Small intestine (tissue), 16 donors: ENCODE measurements at places on chromosomes 16 and 17. TPM values are rescaled to one million over a fixed set of nuclear protein-coding genes. Genes with fewer than 3 reads are reported as not detected.

DNA sequence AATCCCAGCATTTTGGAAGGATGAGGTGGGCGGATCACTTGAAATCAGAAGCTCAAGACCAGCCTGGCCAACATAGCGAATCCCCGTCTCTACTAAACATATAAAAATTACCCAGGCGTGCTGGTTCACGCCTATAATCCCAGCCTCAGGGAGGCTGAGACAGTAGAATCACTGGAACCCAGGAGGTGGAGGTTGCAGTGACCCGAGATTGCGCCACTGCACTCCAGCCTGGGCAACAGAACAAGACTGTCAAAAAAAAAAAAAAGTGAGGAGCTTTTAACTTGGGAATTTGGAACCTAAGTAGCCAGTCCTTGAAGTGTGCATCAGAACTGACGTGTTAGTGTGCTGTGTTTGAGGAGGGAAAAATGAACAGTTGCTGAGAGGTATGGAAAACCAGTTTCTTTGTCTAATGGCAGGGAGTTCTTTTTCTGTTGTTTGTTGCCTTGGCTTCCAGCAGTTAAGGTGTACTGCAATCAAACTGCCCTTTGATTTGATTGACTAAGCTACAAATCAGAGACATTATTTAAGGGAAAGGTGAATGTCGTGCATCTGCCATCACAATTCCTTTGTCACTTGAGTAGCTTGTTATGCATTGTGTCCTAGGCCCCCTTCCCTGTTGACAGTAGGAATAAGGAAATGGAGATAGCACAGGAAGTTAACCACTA lies 8.6 kb upstream of the DUSP14 start:
- H3K27ac ChIP-seq, result no peak overlapping the region
- no peaks in the 10 kb centered on the region for H3K4me1 ChIP-seq
- peaks cover 9% of the 10 kb centered on the region for H3K36me3 ChIP-seq
- H3K4me3 ChIP-seq, result no peak overlapping the region
- no peak for DNase-seq

DNA sequence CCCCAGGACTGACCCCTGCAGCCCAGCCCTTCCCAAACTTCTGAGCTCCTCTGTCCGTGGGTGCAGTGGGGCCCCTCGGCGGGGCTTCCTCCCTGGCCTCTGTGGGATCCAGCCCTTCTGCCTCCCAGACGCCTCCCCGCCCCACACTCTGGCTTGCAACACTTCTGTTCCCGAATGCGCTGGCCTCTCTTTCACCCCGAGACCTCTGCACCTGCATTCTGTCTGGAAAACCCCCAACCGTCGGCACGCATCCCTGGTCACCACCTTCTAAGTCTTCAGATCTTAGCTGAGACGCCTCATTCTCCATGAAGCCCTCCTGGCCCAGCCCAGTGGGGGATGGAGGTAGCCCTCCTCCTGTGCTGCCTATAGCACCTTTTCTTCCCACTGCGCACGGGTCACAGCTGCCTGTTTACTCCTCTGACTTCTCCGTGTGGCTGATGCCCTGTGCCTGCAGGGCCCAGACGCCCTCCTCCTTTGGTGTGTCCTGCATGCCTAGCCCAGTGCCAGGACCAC lies 26.4 kb downstream of the TMEM235 start:
- no peak for DNase-seq
- H3K4me1 ChIP-seq, result no peaks in the 10 kb centered on the region
- no peaks in the 10 kb centered on the region for H3K36me3 ChIP-seq
- H3K27me3 ChIP-seq, result no peaks in the 10 kb centered on the region

DNA sequence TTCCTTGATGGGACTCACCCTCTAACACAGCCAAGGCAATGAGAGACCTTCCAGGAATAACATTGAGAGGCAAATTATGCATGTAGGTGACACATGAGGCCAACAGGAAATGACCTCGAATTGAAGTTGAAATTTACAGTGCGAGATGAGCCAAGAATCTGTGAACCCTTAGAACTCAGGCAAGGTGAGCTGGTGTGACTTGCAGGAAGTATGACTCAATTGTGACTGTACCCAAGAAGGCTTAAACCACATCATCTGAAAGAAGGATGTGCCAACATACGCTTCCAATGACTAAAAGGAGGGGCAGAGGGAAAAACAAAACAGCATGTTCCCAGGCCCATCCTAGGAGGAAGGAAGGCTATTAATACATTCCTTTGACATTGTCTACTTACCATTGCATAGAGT lies 44.8 kb downstream of the PITPNC1 start:
- no peaks in the 10 kb centered on the region for H3K27me3 ChIP-seq
- no peaks in the 10 kb centered on the region for H3K4me1 ChIP-seq
- DNase-seq, result peak; percentile 93

- peaks cover 3% of the 10 kb centered on the region for H3K27me3 ChIP-seq
- H3K27ac ChIP-seq, result no peak overlapping the region
- no peaks in the 10 kb centered on the region for H3K36me3 ChIP-seq
- H3K4me3 ChIP-seq, result no peak overlapping the region
- DNase-seq, result no peak
- H3K4me1 ChIP-seq, result no peaks in the 10 kb centered on the region
Observed at GRCh38 chr17:45855691-45856336, 11.1 kb downstream of the SPPL2C start.

- no peaks in the 10 kb centered on the region for H3K27me3 ChIP-seq
- H3K36me3 ChIP-seq, result peaks cover 2% of the 10 kb centered on the region
- peak; percentile 46 for DNase-seq
Observed at GRCh38 chr17:43040655-43041054, 15.6 kb downstream of the RND2 start.

DNA sequence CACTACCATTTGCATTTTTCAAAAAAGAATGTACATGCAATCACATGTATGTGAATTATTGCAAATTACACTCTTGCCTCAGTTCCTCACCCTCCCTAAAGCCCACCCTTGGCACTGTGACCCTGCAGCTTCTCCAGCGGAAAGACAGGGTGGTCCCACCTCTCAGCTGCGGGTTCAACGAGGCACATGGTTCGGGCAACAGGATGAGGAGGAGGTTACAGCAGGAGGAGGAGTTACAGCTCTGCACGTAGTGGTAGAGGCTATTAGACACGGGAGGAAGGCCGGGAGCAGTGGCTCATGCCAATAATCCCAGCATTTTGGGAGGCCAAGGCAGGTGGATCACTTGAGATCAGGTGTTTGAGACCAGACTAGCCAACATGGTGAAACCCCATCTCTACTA lies 5.2 kb downstream of the C16orf95 start:
- no peaks in the 10 kb centered on the region for H3K4me1 ChIP-seq
- no peaks in the 10 kb centered on the region for H3K36me3 ChIP-seq
- H3K27ac ChIP-seq, result no peak overlapping the region
- no peak overlapping the region for H3K4me3 ChIP-seq
- no peak for DNase-seq

GRCh38 chr17:74566132-74566753 lies 1.1 kb downstream of the CD300H start:
- no peaks in the 10 kb centered on the region for H3K27me3 ChIP-seq
- no peaks in the 10 kb centered on the region for H3K4me1 ChIP-seq
- peak; percentile 18 for DNase-seq
- H3K4me3 ChIP-seq, result no peak overlapping the region
- no peak overlapping the region for H3K27ac ChIP-seq
- no peaks in the 10 kb centered on the region for H3K36me3 ChIP-seq

CLEC19A gene
- not detected for polyA plus RNA-seq

SNX11 gene
- polyA plus RNA-seq, result 11.4 TPM

GRCh38 chr16:8764525-8765250 lies 32.8 kb downstream of the TMEM186 start:
- no peak overlapping the region for H3K27ac ChIP-seq
- no peaks in the 10 kb centered on the region for H3K4me1 ChIP-seq
- H3K27me3 ChIP-seq, result no peaks in the 10 kb centered on the region
- no peak for DNase-seq

- H3K27me3 ChIP-seq, result no peaks in the 10 kb centered on the region
- peaks cover 53% of the 10 kb centered on the region for H3K36me3 ChIP-seq
- H3K27ac ChIP-seq, result no peak overlapping the region
- no peak for DNase-seq
- H3K4me1 ChIP-seq, result peaks cover 7% of the 10 kb centered on the region
- H3K4me3 ChIP-seq, result no peak overlapping the region
Observed at GRCh38 chr16:3807425-3808123, 72.9 kb downstream of the CREBBP start.

SLC16A6 gene
- polyA plus RNA-seq, result 0.18 TPM

DNA sequence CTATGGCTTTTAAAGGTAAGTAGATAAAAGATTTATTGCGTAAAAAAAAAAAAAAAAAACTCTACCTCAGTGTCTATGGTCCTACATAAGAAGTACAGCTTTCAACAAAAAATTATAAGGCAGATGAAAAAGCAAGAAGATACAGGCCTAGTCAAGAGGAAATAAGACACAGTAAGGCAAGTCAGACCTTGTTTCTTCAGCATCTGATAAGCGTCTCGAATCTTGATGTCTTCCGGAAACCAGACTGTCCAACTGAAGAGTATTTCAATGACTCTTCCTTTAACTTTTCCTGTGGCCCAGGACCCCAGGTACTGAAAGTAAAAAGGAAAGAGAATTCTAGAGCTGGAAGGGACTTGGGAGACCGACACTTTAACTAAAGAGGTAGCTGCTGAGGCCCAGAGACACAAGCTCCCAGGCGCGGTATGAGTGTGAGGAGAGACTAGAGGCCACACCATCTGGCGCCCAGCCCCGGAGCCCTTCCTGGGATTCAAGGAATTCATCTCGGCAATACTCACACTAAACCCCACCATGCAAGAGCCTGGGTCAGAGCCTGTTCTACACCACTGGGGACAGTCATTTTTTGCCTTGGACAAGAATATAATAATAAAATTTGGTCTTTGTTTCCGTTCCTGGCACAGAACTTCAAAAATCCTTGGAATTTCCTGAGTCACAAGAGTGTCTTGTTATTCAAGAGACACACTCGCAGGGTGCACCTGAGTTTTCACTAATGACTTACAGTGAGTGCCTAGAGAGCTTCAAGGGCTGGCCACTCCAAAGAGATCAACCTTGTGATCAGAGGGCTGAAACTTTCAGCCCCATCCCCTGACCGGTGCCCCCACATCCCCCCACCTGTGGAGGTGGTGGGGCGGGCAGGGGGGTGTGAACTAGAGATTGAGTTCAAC lies 18.6 kb downstream of the GGA2 start:
- no peaks in the 10 kb centered on the region for H3K27me3 ChIP-seq
- peaks cover 78% of the 10 kb centered on the region for H3K36me3 ChIP-seq
- H3K4me3 ChIP-seq, result no peak overlapping the region
- H3K27ac ChIP-seq, result no peak overlapping the region
- DNase-seq, result no peak
- peaks cover 3% of the 10 kb centered on the region for H3K4me1 ChIP-seq
